Activated naive CD8-positive, alpha-beta T cell treated with anti-CD3 and anti-CD28 coated beads, Interleukin-2, amount 10 ng/mL, durations not matched to agents 7 days and 5 days (primary cell): ENCODE measurements at places on chromosomes 16 and 17. TPM values are rescaled to one million over a fixed set of nuclear protein-coding genes. Genes with fewer than 3 reads are reported as not detected.

DNA sequence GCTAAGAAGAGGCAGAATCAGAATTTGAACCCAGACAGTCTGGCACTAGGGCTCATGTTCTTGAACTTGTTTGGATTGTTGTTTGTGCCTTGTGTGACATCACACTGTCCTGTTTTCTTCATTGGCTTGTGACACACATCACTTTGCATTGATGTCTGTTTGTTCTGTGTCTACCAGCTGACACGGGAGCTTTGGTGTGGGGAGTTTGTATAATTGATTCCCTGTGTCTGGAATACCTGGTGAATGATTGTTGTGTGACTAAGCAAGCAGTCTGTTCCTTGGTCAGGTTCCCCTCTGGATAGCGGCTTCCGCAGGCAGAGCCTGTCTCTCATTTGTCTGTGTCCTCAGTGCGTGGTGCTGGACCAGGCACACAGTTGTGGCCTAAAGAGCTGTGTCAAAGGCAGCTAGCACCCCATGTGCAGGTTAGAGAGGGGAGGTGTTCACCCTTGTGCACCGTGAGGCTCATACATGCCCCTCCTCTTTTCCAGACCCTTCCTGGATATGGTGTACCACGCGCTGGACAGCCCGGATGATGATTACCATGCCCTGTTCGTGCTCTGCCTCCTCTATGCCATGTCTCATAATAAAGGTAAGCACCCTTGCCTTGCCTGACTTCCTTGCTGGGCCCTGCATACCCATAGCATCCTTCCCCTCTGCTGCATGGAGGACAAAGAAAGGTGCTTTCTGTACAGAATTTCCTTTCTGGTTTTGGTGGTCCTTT is 80.1 kb downstream of the CLEC16A start:
- peaks cover 27% of the 10 kb centered on the region for H3K4me1 ChIP-seq
- H3K27me3 ChIP-seq: no peaks in the 10 kb centered on the region
- H3K36me3 ChIP-seq: peaks cover 80% of the 10 kb centered on the region
- peak overlapping the region; percentile 9 for H3K4me3 ChIP-seq
- peak overlapping the region; percentile 83 for H3K27ac ChIP-seq

DNA sequence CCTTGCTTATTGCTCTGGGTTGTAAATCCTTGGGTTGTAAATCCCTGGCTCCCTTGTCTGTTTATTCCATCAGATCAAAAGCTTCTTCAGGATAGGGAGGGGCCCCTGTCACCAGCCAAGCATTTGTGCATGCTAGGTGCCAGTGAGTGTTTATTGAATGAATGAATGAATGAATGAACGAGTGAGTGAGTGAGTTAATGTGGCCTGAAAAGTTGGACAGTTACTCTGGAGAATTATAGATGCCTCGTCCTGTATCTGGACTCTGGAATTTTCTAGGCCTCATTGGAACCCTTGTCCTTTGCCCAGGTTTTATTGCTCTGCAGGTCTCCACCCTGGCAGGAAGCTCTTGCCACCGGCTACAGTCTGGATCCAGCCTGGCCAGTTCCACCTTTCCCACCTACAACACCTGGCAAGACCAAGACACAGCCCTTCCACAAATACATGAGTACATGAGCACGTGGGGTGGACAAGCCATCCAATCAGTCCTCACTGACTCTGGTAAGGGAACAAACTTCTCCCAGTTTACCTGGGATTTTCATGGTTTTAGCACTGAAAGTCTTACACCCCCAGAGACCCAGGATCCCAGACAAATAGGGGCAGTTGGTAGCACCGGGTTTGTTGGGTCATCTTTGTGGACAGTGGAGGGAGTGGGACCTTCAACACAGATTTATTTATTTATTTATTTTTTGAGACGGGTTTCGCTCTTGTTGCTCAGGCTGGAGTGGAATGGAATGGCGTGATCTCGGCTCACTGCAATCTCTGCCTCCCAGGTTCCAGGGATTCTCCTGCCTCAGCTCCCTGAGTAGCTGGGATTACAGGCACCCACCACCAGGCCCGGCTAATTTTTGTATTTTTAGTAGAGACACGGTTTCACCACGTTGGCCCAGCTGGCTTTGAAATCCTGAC is 14.7 kb upstream of the CDH1 start:
- no peak overlapping the region for H3K27ac ChIP-seq
- H3K36me3 ChIP-seq: peaks cover 2% of the 10 kb centered on the region
- no peaks in the 10 kb centered on the region for H3K4me1 ChIP-seq
- no peak overlapping the region for H3K4me3 ChIP-seq

DNA sequence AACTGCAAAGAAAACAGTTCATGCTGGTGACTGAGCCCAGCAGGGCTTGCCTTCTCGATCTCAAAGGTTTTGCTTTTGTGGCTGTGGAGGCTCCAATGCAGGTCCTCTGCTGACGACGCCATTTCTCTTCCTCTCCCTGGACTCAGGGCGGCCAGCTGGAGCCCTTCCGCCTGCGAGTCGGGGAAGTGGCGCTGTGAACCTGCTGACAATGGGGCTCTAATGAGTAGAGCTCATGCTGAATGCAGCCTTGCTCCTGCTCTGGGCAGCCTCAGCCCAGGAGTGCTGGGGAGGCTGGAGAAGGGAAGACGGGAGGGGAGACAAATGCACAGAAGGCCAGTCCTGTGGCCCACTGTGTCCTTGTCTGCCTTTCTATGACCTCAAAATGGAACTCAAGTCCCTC is 43.8 kb downstream of the VAC14 start:
- no peaks in the 10 kb centered on the region for H3K4me1 ChIP-seq
- DNase-seq: no peak
- no peak overlapping the region for H3K27ac ChIP-seq
- H3K4me3 ChIP-seq: no peak overlapping the region

- no peak overlapping the region for H3K27ac ChIP-seq
- H3K36me3 ChIP-seq: no peaks in the 10 kb centered on the region
- H3K27me3 ChIP-seq: no peaks in the 10 kb centered on the region
- no peak overlapping the region for H3K4me3 ChIP-seq
Measured at GRCh38 chr16:21589551-21589950, 9.8 kb upstream of the METTL9 start.

- H3K36me3 ChIP-seq: peaks cover 36% of the 10 kb centered on the region
- H3K4me3 ChIP-seq: no peak overlapping the region
- H3K4me1 ChIP-seq: peaks cover 11% of the 10 kb centered on the region
- no peak for DNase-seq
- H3K27me3 ChIP-seq: no peaks in the 10 kb centered on the region
Measured at GRCh38 chr16:20857281-20857680, 42.9 kb downstream of the DCUN1D3 start.

SRP68 gene
- 81.6 TPM for total RNA-seq

- peak; percentile 85 for DNase-seq
- H3K4me3 ChIP-seq: no peak overlapping the region
- no peak overlapping the region for H3K27ac ChIP-seq
- no peaks in the 10 kb centered on the region for H3K36me3 ChIP-seq
- peaks cover 10% of the 10 kb centered on the region for H3K27me3 ChIP-seq
Measured at GRCh38 chr17:17354560-17355349, 51.6 kb downstream of the NT5M start.

- H3K27me3 ChIP-seq: no peaks in the 10 kb centered on the region
- no peaks in the 10 kb centered on the region for H3K36me3 ChIP-seq
- no peak overlapping the region for H3K27ac ChIP-seq
- no peaks in the 10 kb centered on the region for H3K4me1 ChIP-seq
Measured at GRCh38 chr17:11682646-11683045, 84.4 kb downstream of the DNAH9 start.

DNA sequence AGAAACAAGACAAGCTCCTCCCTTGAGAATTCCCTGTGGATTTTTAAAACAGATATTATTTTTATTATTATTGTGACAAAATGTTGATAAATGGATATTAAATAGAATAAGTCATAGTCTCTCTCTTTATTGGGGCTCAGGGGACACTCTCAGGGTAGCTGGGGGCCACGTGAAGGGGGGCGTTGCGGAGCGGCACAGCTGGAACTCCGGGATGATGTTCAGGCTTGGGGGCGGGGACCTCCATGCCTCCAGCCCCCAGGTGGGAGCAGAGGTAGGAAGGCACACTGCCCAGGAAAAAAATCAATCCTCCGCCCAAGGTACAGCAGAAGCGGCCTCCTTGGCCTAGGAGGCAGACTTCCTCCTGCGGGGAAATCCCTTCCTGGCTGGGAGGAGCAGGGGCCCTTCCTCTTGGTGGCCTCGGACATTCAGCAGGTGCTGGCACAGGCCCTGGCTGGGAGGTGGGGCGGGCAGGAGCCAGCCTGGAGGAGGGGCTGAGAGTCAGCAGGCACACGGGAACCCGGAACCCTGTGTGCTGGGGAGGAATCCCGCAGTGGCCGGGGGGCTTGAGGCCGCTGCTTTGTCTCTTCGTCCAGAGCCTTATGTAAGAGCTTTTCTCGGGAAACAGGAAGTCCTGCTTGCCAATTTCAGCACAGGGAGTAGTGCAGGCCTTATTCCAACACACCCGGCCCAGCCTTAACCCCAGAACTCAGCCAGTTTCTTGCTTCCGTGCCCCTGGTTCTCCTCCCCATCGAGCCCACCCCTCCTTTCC is 591 bp upstream of the TNFSF13 start:
- H3K4me3 ChIP-seq: peak overlapping the region; percentile 78
- no peak for DNase-seq
- peaks cover 34% of the 10 kb centered on the region for H3K36me3 ChIP-seq
- no peaks in the 10 kb centered on the region for H3K27me3 ChIP-seq
- H3K27ac ChIP-seq: peak overlapping the region; percentile 87

- no peak overlapping the region for H3K27ac ChIP-seq
- H3K4me1 ChIP-seq: peaks cover 9% of the 10 kb centered on the region
- H3K27me3 ChIP-seq: peaks cover 70% of the 10 kb centered on the region
- DNase-seq: no peak
Measured at GRCh38 chr17:72619976-72620650, 472.4 kb downstream of the SLC39A11 start.

DNA sequence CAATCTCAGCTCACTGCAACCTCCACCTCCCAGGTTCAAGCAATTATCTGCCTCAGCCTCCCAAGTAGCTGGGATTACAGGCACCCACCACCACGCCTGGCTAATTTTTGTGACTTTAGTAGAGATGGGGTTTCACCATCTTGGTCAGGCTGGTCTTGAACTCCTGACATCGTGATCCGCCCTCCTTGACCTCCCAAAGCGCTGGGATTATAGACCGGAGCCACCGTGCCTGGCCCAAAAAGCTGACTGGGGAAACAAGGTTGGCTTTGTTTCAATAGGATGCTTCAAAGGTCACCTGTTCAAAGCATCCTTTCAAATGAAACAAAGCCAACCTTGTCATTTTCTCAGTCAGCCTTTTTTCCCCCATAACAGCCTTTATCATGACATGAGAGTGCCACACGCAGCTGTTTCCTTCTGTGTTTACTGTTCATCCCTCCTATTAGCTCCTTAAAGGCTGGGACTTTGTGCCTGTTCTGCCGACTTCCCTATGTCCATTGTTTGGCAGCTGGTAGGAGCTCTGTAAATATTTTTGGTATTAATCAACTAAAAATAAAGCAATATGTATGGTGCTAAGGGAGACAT is 51.1 kb downstream of the ADAMTS18 start:
- no peak overlapping the region for H3K4me3 ChIP-seq
- H3K4me1 ChIP-seq: no peaks in the 10 kb centered on the region
- no peaks in the 10 kb centered on the region for H3K36me3 ChIP-seq
- no peaks in the 10 kb centered on the region for H3K27me3 ChIP-seq
- DNase-seq: no peak

SMPD3 gene
- total RNA-seq: 16.9 TPM
